Stimulated activated CD4-positive, alpha-beta T cell treated with anti-CD3 and anti-CD28 coated beads, Interleukin-15, amount 100 ng/mL, for 1 hour (primary cell): ENCODE measurements at places on chromosomes 5 and 9.

DNA sequence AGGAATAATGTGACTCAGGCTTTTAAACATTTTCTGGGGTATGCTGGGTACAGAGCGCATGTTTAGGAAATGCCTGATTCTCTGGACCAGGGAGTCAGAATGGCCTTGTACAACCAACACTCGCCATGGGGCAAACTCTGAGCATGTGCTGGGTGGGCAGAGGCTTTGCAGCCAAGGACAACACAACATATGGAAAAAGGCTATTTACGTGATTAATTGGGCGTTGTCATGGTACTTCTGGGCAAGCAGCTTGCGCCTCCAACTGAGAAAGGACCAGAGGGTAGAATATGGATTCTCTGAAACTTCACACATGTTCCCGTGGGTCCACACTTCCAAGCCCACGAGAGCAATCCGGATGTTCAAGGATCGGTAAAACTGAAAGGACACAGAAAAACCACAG lies 49.1 kb downstream of the NIPAL4 start:
- DNase-seq, result no peak

- DNase-seq, result no peak
Measured at GRCh38 chr5:96794757-96795156, 13.0 kb downstream of the ERAP1 start.

DNA sequence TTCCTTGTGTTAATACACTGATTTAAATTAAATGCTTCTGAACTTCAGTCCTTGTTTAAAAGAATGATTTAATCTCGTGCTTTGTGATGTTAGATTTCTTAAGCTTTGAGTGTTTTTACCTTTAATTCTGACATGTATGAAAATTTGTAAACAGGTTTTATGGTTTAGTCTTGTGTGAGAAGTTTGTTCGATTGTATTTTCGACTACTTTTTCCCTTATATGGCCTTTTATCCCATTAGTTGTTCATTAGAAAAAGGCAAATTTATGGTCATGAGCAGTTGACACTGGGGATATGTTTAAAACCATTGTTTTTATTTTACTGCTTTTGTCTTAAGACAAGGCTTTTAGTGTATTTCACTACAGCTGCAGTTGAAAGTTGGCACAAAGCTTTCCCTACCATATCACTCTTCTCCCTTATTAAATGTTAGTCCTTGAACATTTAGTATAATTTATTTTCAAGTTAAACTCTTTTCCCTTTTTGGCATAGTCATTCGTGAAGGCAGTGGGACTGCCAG lies 3.3 kb downstream of the UBE2R2 start:
- no peak for DNase-seq

DNA sequence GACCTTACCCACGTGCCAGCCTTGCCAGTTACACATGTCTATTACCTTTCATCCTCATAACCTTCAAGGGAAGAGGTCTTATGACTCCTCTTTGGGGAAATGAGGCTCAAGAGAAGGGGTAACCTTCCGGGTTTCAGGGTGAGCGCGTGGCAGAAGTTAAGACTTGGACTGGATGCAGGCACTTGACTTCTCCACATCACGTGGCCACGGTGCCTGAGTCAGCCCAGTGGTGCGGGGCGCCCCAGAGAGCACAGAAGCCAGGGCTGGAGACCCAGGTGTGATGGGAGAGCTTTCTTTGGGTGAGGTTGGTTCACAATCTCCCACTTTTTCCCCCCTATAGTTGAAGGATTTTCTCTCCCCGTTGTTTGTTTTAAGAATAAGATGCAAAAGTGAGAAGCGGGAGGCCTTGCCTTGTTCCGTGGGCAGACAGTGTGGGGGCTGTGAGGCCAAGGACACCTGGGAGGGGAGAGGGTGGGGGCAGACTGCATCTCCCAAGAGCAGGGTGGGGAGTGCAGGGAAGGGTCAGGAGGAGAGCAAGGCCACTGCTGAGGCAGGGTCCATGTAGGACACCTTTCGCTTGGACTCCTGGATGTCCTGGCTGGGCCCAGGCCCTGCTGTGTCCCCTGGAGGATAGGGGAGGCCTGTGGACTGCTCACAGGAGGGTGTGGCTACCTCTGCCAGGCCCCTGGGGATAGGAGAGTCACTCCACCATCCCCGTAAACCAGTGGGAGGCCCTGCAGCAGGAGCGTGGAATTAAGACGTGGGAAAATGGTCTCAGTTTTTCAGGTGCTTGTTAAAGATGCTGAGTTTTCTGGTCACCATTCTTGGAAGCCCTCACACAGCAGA lies 90.0 kb upstream of the CTSL start:
- no peak for DNase-seq

DNA sequence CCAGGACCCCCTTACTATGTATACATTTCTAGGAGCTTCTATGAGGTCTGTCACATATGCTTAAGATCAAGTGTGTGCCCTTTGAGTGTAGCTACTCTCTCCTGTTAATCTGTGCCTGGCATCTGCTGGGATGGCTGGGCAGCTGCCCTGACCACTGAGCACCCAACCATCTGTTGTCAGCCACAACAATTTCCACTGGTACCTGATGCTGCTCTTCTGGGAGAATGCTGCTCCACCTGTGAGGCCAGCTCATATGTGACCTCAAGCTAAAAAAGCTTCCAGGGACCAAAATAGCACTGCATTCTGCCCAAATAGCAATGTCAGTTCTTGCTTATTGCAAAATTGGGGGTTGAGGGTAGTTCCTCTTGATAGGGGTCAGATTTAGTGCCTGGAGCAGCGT lies 595.6 kb downstream of the RAB3C start:
- DNase-seq, result no peak

DNA sequence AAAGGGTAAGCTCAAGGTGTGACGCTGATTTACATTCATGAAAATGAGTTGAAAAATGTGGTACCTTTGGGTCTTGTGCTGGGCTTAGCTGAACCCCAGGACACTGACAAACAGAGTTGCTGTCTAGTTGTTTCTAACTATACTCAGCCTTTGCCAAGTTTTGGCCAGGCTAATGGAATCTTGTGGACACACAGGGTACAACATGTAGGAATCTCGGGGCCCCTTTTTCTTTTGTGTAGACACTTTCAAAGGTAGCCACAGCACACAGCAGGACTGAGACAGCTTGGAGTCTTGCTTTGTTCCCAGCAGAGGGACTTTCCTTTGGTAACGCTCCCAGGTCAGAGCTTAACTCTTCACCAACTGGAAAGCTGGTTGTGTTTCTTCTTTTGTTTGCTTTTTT lies 7.8 kb downstream of the LIX1 start:
- no peak for DNase-seq

DNA sequence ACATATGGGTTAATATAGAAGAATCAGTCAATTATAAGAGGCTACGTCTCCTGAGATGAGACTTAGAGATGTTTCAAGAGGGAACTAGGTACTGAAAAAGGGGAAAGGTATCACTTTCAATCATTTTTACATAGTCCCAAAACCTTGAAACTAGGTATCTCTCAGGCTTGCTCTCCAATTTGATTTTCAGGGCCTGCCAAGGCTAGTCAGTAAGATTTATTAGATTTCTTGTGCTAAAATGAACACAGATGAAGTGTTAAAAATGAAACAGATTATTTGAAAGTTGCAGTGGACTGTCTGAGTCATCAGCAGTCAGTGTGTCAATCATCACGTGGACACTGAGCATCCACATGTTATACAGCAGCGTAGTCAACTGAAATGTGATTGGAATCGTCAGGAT lies 591.1 kb downstream of the DTWD2 start:
- no peak for DNase-seq

DNA sequence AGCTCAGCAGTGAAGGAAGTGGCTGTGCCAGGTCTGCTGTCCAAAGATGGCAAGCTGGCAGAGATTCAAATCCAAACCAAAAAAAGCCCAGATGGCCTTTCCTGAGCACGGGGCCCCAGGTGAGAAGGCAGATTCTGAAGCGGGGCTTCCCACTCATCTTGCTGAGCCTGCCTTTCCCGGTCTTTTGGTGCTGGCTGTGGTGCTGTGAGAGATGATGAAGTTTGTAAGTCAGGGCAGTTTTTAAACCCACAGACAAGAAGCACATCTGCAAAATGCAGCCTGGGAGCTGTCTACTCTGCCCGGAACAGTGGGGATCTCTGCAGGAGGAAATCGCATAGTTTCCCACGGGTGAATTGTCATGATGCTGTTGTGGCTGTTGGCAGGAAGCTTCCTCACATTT lies 85.0 kb upstream of the IRX4 start:
- no peak for DNase-seq

DNA sequence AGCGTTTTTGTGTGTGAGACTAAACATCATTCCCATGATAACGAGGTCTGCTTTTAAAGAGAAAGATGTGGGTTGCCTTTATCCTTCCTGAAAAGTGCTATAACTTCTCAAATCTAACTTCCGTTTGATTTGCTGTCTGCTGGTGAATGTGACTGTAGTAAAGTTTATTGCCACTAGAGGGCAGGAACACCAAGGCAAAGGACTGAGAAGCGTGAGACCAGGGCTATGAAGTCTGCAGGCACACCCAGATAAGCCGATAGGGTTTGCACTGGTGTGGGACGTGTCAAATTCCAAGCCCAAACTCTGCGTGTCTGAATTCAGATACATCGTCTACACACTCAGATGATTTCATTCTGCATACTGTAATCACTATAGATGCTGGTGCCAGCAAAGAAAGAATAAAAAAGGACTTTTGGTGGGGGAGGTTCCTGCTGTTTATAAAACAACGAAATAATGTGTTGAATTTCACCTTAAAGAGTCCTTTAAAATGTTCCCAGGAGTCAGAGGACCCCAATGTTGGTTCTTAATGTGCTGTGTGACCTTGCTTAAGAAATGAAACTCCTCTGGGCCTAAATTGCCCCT lies 87.2 kb downstream of the PTTG1 start:
- peak; percentile 12 for DNase-seq

GRCh38 chr5:146208916-146209522 lies 5.6 kb downstream of the RBM27 start:
- DNase-seq, result no peak

- no peak for DNase-seq
Measured at GRCh38 chr5:33631139-33631538, 190.4 kb downstream of the TARS1 start.

DNA sequence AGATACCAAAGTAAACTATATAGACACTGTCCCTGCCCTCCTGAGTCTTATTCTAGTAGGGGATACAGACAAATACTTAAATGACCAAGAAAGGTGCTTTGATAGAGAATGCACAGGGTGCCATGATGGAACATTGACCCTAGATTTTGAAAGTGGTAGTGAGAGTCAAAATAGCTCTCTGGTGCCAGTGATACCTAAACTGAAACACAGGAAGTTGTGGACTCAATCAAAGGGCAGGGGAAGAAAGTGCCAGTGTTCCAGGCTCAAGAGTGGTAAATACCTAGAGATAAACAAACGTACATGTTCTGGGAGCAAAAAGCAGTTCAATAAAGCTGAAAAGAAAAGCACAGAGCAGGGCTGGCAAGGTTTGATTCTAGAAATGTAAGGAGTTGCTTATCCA lies 267.6 kb downstream of the ISL1 start:
- no peak for DNase-seq

GRCh38 chr5:115295777-115296123 lies 704 bp downstream of the CCDC112 start:
- no peak for DNase-seq

GRCh38 chr5:84370176-84370575 lies 14.5 kb downstream of the EDIL3 start:
- no peak for DNase-seq

GRCh38 chr9:96136992-96137670 lies 164.8 kb downstream of the HSD17B3 start:
- no peak for DNase-seq
